Skin of body (tissue), 3 donors: ENCODE measurements at places on chromosomes 7 and 10. TPM values are rescaled to one million over a fixed set of nuclear protein-coding genes. Genes with fewer than 3 reads are reported as not detected.

Gene ZCWPW1
- 4.7 TPM for total RNA-seq

Gene HOXA1
- 0.59 TPM for total RNA-seq

Gene CTAGE4
- 9.1 TPM for total RNA-seq

DNA sequence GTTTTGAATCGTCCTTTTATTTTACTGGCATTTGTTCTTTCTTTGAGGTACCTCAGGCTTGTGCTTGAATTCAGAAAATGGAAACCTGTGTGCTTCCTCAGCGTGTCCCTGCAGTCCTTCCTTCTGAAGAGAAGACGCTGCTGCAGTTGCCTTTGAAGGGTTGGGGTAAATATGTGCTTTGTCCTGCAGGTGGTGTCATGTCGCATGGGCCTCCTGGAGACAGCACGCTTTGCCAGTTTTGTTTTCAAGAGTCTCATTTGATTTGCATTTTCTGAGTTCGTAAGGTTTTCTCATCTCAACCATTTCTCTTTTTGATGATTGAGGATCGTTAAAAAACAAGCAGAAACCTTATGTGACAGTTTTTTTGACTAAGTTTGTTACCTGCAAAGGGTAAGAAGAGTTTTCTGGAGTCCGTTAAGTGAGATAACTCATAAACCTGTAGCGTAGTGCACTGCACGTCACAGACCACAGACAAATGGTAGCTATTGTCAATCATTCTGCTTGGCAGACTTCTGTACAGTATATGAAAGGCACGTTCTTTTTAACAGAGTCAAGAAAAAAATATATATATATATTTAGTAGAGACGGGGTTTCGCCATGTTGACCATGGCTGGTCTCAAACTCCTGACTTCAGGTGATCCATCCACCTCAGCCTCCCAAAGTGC is 57.0 kb downstream of the CDC123 start:
- DNase-seq, result no peak

DNA sequence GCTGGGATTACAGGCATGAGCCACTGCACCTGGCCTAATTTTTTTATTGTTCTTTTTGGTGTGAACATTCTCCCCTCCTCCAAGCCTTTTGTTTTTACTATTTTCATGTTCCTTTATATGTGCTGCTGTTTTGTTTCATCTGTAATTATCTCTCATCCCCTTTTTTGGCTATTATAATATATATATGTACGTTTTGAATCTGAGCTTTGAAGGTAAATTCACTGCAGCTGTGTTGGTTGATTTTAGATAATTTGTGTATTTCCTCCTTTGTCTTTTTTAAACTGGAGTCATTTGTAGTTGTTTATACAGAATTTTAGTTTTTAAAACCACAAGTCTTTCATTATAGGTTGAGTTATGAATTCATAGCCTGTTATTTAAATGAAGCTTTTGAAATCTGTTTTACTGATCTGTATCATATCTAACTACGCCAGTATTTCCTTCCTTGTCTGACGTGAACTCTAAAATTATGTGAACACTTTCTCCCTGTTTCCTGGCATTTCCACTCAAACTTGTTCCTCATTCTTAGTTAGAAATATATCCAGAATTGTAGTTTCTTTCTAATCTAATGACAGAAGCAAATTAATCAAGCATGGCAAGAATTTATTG is 54.9 kb downstream of the PTEN start:
- no peak for DNase-seq

DNA sequence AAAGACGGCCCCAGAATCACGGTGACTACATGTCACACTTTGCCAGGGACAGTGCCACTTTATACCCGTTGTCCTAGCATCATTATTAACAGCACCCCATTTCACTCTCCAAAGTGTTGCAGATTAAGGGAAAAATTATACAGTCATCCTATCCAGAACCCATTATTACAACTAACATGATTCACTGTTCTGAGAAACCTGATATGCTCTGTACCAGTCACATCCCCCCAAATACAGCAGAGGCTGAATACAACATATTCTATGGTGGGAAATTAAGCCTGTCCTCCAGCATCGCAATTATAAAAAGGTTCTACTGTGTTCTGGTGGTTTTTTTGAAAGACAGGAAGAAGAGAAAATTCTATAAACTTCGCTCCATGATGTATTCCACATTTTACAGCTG is 162.1 kb downstream of the JAZF1 start:
- no peak for DNase-seq

DNA sequence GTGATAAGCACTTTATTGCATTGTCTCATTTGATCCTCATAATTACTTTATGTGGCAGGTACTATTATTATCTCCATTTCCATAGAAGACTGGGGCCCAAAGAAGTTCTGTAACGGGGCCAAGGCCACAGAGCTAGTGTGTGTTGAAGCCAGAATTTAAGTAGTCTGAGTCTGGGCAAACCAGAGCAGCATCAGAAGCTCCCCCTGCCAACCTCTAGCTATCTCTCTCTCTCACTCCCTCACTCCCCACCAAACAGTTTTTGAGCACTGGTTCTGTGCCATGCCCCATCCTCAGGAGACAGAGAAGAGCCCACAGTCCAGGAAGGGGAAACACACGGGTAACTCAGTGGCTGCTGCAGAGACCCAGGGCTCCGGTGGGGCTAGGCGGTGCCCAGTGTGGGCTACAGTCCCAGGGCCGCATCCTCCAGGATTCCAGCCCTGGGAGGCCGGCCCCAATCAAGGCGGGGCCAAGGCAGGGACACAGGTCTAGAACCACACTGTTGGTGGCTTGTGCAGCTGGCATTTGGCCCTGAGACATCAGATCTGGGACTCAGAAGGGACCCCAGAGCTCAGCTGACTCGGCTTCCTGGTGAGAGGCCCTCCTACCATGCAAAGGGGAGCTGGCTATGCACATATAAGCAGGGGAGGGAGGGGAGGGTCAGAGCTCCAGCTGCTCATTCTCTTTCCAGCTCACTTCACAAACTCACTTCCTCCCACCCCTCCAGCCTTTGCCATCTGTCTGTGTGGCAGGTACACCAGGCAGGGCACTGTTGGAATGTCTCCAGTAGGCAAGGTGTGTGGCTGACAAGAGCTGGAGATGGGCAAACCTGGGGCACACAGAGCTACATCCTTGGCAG is 34.4 kb downstream of the COL13A1 start:
- no peak for DNase-seq

- no peak for DNase-seq
Observed at GRCh38 chr7:108406222-108406890, 49.9 kb downstream of the NRCAM start.
